ENCODE measurements at places on chromosomes 13 and 19.

DNA sequence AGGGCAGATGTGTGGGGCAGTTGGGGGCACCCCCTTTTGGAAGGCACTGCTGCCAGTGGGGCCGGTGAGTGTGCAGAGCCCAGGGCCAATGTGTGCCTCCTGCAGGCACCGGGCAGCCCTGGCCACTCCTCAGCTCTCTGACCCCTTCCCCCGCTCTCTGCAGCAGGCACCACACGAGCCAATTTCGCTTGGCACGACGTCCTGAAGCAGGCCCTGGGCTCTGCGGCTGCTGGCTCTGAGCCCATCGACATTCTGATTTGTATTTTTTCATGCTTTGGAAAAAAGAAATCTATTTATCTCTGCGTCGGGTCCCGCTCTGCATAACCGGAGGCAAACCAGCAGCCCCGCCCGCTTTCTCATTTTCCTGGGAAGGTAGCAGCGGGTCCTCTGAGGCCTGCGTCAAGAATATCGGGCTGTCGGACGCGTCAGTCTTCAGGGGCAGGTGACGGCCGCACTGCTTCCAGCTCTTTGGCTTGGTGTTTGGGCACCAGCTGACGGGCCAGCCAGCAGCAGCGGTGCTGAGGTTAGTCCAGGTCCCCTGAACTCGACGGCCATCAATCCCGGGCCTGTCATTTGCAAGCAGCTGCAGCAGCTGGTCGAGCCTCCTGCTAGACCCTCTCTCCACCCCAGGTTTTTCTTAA is 134.3 kb downstream of the KDM4B start:
- DNase-seq = no peak

DNA sequence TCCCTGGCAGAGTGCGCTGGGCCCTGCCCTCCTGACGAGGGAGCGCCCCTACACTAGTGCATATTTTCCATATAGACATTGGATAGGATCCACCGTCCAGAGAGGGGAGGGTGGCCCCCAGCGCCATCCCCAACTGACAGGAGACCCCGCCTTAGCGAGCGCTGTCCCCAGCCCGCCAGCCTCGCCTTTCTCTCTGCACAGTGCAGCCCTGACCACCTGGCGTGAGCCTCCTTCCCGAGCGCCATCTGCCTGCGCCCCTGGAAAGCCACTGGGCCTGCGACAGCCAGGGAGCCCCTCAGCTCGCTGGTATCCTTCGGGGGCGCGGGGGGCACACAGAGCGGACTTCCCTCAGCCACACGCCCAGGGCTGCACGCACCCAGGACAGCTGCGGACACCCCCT is 42.1 kb upstream of the ATP12A start:
- DNase-seq = no peak

- DNase-seq = no peak
Measured at GRCh38 chr13:58081301-58081820, 449.8 kb downstream of the PCDH17 start.

- DNase-seq = no peak
Measured at GRCh38 chr19:53101518-53101917, 1.7 kb downstream of the ZNF160 start.

- DNase-seq = no peak
Measured at GRCh38 chr19:58056861-58057260, 2.2 kb upstream of the ZNF135 start.

GRCh38 chr13:113862931-113863523 is 849 bp downstream of the GAS6 start:
- peak; percentile 83 for DNase-seq

DNA sequence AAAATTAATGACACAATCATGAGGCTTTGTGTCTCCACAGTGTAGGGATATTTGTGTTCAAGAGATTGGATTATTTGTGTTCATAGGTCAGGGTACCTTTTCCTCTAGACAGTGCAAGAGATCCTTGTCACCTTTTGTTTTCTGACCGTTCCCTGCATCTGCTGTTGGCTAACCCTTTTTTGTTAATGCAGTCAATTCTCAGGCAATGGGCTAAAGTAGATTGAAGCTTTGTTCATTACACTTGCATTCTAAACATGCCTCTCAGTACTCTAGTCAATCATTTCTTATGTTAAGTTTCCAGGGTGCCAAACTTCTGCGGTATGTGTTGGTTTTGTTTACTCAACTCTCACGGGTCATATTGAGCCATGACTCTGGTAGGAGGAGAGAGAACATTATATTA is 1.8 kb upstream of the MED4 start:
- DNase-seq = no peak

DNA sequence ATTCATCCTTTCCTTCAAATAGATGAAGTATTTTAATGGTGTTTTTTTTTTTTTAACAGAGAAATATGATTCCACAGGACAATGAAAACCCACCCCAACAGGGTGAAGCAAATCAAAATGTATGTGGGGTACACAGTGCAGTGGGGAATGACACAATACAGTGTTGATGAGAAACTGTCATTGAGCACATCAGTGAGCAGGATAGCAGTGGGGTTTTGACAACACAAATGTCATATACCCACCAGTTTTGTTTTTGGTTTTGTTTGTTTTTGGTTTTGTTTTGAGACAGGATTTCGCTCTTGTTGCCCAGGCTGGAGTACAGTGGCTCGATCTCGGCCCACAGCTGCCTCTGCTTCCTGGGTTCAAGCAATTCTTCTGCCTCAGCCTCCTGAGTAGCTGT is 29.2 kb downstream of the ZNF844 start:
- no peak for DNase-seq

GRCh38 chr13:41960211-41960636 is 685 bp downstream of the VWA8 start:
- no peak for DNase-seq

DNA sequence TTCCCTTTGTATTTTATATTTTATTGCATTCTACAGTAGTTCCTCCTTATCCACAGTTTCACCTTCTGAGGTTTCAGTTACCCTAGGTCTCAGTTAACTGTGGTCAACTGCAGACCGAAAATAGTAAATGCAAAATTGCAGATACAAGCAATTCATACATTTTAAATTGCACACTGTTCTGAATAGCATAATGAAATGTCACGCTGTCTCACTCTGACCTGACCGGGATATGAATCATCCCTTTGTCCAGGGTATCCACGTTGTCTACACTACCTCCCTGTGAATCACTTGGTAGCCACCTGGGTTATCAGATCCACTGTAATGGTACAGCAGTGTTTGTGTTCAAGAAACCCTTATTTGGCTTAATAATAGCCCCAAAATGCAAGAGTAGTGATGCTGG is 325.0 kb downstream of the DNAJC15 start:
- no peak for DNase-seq
